ENCODE measurements at places on chromosomes 16 and 17. TPM values are rescaled to one million over a fixed set of nuclear protein-coding genes. Genes with fewer than 3 reads are reported as not detected.
A peak's percentile ranks its signal among the peaks of the same experiment; 100 is the strongest.

The AATK gene
- 1.5 TPM for total RNA-seq

The NPW gene
- total RNA-seq, result 0.60 TPM

DNA sequence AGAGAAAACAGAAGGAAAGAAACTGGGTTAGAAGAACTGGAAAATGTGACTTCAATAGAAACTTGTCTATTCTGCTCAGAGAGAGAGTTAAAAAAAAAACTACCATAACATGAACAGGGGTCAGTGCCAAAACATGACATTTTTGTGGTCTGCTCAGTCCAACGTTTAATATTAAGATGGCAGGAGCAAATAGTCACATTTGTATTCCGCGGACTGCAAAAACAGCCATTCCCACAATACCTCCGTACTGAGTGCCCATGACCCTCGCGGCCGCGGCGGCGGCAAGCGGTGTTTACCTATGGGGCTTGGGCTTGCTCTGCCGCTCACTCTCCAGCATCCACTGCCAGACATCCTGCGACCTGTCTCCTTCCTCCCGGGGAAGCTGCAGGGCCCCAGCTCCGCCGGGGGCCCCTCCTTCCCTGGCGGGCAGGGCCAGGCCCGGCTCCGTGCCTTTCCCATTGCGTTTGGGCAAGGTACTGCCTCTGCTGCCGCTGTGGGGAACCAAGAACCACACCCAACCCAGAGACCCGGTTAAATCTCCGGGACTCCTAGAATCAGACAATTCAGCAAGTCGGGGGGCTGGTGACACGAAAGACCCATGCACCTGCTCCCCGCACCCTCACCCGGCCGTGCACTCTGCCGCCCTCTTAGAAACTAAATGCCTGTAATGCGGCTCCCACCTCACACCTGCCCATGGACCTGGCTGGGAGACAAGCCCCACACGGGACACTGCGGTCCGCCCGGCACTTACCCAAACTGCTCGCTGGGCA is 24.7 kb downstream of the AXIN2 start:
- no peak for DNase-seq

The RNF167 gene
- 13.5 TPM for total RNA-seq

DNA sequence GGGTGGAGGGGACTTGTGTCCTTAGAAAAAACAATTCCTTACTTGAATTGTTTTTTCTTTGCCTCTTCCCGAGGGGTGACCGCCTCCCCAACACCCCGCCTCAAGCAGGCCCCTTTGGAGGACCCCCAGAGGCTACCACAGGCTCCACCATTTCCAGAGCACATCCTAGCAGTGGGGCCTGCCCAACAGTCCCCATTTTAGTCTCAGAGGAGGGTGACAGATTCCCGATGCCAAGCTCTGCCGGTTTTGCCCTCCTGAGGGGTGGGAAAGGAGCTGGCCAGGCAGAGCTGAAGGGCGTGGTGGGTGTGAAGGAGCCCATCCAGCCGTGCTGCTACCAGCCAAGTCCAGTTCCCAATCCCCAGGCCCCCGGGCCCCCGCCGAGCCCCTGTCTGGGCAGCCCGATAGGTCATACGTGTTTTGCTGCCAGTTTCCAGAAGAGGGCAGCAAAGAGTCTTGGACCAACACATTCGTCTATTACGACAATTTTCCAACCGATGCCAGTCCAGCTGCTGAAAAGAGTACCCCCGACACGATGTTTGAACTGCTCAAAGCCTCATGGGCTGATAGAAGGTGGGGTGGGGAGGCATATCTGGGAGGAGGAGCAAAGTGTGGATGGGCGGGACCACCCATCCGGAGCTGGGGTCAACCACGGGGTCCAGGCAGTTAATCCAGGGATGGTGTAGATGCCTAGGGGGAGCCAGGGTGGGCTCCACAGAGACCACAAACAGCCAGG is 18.8 kb upstream of the GAA start:
- DNase-seq, result peak; percentile 78

- no peak for DNase-seq
Observed at GRCh38 chr16:3578610-3579551, 1.7 kb upstream of the NLRC3 start.

- DNase-seq, result peak; percentile 15
Observed at GRCh38 chr17:27947005-27947406, 53.8 kb upstream of the LYRM9 start.

GRCh38 chr16:66569827-66570405 is 3.7 kb downstream of the CMTM1 start:
- peak; percentile 67 for DNase-seq

DNA sequence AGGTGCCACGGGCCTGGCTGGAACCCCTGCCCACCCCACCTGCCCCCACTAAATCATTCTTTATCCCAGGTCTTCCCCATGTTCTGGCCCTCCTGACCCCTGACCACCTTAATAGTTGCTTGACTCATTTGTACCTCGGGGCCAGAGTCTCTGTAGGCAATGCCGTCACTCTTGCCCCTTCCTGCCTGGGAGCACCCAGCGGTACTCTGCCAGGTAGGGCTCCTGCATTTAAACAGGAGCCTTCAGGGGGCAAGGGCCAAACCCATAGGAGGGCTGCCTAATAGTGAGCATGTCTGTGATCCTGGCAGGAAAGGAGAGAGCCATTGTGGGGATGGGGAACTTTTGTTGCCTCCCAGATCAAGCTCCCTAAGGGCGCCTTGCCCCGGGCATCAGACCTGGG is 8.8 kb upstream of the ITGA3 start:
- DNase-seq, result no peak

The METTL9 gene
- total RNA-seq, result 165 TPM

Measured in lung microvascular endothelial cell (primary cell).